ENCODE measurements at places on chromosomes 2 and 18. TPM values are rescaled to one million over a fixed set of nuclear protein-coding genes. Genes with fewer than 3 reads are reported as not detected.

UGT1A3 gene
- total RNA-seq, result 0.11 TPM

DNA sequence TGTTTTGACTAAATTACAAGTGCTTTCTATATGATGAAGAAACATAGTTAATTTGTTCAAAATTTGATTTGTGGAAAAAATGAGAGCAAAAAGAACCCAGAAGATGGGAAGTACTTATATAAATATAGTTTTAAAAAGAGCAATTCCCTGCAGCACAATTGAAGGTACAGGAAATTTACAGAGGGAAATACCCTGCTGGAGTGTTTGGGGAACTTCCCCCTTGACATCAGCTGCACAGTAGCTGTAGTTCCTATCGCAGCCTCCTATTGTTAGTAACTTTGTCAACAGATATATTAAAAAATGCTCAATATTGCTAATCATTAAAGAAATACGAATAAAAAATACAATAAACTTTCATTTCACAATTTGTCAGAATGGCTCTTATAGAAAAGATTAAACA is 1118.8 kb upstream of the ZEB2 start:
- H3K36me3 ChIP-seq, result no peaks in the 10 kb centered on the region
- no peaks in the 10 kb centered on the region for H3K27me3 ChIP-seq
- no peak overlapping the region for H3K27ac ChIP-seq
- no peak for DNase-seq
- no peaks in the 10 kb centered on the region for H3K4me1 ChIP-seq

GRCh38 chr18:43780782-43781340 is 503.6 kb upstream of the SYT4 start:
- no peak overlapping the region for H3K4me3 ChIP-seq
- H3K27ac ChIP-seq, result no peak overlapping the region
- no peaks in the 10 kb centered on the region for H3K4me1 ChIP-seq
- H3K36me3 ChIP-seq, result no peaks in the 10 kb centered on the region

- peak; percentile 58 for DNase-seq
- H3K27me3 ChIP-seq, result no peaks in the 10 kb centered on the region
- H3K4me1 ChIP-seq, result peaks cover 74% of the 10 kb centered on the region
- H3K27ac ChIP-seq, result peak within 1 kb of the TSS; percentile 65
Observed at GRCh38 chr2:27086724-27087593, at the start of gene KHK. Gene KHK (plus strand): TSS chr2:27086772. CDS start chr2:27087260, 488 bp downstream.

Data from HepG2 (cell line).